ENCODE measurements at places on chromosomes 3 and 15.

DNA sequence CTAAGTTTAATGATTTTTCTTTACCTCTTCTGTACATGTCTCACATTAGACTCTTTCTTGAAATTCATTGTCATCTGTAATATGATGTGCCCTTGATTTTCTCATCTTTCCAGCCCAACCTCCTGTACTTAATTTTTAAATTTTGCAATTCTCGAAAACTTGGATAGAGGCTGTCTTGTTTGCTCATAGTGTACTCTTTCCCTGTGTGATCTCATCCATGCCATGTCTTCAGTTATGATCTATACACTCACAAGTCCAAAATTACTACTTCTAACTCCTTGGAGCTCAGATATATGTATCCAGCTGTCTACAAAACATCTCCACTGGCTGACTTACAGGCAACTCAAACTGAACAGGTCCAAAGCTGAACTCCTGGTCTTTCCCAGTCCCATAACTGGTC, 42.2 kb downstream of the CD200 start:
- no peak for DNase-seq

DNA sequence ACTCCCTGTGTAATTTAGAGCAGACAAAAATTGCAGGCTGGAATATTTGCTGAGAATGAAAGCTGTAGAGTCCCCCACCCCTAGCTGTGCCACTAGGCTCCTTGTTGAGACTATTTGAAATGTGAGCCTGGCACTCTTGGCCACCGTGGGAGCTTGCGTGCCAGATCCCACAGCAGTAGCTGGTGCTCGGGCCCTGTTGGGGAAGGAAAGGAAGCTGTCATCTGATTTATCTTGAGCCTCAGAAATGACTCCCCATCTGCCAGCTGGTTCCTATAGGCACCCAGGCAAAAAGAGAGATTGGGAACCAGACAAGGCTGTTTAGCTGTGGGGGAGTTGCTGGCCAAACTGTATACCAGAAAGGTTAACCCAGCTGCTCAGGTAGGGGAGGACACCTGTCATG, 23.4 kb upstream of the CLEC3B start:
- DNase-seq: no peak

DNA sequence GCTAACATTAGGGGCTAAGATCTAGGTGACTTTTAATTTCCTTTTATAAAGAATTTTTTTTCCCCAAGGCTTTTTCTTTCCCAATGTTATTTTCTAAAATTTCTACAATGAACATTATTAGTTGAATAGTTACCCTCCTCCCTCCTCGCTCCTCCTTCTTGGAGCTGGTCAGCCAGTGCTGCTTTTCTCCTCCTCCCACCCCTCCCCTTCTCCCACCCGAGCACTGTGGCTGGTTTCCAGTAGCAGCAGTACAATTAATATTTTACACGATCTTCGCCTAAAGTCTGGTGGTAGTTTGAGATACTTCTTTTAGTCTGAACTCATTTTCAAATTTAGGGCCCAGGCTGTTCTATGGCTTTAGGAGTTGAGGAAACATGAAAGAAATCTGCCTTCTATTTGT, 41.6 kb downstream of the EEFSEC start:
- DNase-seq: no peak

DNA sequence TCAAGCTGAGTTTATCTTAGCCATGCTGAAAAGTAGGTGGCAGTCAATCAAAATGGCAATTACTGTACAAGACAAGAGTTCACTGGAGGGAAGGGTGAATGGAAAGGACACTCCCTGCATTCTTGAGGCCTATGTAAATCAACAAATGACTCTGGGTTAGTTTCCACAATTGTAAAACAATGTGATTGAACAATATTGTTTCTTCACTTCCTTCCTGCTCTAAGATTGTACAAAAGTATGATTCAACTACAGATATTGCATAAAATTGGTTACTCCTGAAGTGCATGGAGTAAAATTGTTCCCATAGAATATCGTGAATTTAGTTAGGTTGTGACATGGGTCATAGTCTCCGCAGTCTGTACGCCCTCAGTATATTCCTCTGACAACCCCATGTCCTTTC, 277.6 kb downstream of the LPP start:
- no peak for DNase-seq

- DNase-seq: no peak
Observed at GRCh38 chr3:115517457-115518050, 105.8 kb upstream of the GAP43 start.

- DNase-seq: no peak
Observed at GRCh38 chr3:117853923-117854668, 1144.5 kb downstream of the TUSC7 start.

DNA sequence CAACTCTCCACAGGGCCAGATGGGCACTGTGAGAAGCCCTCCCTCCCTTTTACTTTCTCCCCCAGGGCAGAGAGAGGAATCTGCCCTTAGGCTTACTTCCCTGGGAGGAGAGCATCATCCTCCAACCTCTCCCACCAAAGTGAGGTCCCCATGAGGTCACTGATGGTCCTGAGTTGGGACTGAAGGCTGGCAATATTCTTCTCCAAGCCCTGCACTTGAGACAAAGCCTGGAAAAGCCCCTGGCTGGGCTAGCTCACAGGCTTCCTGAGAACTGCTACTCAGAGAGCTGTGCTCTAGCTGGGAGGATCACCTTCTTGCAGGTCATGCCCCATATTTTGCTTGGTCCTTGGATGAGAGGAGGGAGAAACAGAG, 110.0 kb upstream of the MEF2A start:
- DNase-seq: no peak

GRCh38 chr3:67691926-67692325, 37.5 kb upstream of the SUCLG2 start:
- no peak for DNase-seq

DNA sequence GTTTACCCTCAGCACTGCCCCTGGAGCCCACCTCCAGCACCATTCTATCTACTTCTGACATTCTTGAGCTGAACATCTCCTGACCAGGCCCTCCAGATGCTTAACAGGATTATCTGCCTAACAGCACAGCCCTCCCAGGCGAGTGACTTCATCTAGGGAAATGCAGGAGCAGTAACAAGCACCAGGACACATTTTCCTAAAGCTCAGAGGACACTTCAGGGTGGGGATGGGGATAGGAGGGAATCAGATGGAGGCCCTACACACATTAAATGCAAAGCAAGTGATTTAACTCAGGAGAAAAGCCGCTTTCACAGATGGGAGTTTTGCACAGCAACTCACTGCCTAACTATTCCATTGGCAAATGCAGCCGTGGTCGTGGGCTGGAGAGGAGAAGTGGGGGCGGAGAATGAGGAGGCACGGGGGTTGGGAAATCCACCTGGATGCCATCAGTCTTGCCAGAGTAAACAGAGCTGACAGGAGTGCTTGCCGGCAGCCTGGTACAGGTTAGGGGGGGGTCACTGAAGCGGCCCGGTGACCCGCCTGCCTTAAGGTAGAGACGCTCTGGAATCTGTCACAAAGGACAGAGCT, 21.3 kb upstream of the BNC1 start:
- DNase-seq: no peak

- no peak for DNase-seq
Observed at GRCh38 chr3:21435871-21436270, 315.1 kb downstream of the ZNF385D start.

- no peak for DNase-seq
Observed at GRCh38 chr15:74156678-74157411, 16.7 kb upstream of the ISLR start.

DNA sequence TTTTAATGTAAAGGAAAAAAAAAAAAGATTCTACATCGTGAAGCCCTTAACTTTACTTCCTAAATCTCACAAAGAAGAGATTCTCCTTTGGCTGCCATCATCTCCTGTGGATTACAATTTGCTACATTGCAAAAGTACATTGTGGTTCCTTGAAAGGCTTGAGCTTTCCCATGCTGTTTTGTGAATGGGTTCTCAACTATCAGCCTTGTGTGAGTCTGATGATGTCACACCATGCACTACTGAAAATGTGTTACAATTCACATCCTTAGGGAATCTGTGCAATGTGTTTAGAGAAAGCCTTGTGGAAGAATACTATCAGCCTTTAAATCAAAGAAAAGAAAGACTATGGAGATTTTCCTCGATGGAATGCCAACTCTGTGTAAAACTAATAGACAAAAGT, 510.0 kb upstream of the ALCAM start:
- DNase-seq: no peak

GRCh38 chr3:197912741-197913476, 37.1 kb upstream of the RPL35A start:
- DNase-seq: no peak

DNA sequence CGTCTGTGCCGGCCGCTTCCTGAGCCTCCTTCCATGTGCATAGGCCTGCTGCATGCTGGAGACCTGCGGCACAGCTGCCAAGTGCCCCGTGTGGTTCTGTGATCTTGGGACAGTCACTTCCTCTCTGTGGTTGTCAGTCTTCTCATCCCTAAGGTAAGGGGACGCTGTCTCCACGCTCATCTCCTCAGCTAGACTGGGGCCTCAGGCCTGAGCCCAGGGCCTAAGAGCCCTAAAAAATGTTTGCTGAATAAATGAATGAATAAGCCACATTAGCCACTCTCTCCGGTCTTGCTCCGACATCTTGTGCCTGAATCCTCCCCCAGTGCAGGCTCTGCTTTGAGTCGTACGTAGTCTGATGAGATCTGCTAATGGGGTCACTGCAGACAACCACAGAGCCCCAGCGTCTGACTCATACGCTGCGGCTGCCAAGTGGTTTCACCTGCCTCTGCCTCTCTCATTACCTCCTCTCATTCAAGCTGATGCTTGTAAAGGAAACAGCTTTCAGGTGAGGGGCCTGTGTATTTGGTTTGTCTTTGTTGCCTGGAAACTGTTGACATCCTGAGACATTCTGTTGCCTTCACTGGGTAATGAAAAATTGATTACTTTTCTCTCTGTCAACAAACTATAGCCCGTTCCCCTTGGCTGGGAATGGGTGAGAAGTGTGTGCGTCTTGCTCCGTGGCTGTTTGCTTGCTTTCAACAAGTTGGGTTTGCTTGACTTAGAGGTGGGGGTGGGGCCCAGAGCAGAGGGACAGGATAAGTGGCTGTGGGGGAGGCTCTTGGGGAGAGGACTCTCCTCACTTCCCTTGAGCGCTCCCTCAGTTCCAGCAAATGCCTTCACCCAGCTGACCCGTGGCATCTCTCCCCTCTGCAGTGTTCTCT, 15.9 kb downstream of the RPLP1 start:
- peak; percentile 78 for DNase-seq

DNA sequence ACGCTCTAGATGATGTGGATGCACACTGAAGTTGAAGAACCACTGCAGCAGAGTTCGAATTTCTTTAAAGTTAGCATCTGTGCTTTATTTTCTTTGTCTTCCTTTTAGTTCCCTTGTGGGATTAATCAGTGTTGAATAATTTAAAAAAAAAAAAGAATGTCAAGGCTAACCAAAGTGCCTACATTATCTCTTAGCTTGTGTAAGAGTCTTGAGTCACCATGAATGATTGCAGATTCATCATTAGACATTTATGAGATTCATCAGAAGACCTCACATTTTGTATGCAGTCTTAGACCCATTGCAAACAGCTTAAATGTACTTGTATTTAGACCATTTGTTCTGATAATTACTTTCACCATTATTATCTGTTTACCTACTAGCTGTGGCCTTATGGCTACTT, 182.2 kb downstream of the FNDC3B start:
- DNase-seq: no peak

- no peak for DNase-seq
Observed at GRCh38 chr15:88512601-88513000, 33.9 kb downstream of the DET1 start.

DNA sequence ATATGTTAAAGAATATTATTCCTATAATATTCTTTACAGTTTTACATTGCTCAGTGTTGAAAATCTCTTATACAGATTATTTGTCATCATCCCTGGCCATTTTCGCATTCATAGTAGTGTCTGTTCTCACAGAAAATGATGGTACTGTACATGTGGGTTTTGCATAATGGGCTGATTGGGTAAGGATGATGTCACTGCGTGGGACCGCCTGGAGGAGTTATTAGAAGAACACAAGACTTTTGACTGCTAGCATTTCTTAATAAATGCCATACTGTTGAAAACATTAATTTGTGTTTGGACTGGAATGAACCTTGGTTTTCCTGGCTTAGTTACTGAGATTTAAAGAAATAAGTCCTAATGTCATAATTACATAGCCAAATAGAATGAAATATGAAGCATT, 20.3 kb downstream of the LRCH3 start:
- no peak for DNase-seq

- no peak for DNase-seq
Observed at GRCh38 chr3:26484140-26484539, 138.4 kb upstream of the LRRC3B start.

- no peak for DNase-seq
Observed at GRCh38 chr3:149181182-149181581, 40.4 kb downstream of the CP start.

DNA sequence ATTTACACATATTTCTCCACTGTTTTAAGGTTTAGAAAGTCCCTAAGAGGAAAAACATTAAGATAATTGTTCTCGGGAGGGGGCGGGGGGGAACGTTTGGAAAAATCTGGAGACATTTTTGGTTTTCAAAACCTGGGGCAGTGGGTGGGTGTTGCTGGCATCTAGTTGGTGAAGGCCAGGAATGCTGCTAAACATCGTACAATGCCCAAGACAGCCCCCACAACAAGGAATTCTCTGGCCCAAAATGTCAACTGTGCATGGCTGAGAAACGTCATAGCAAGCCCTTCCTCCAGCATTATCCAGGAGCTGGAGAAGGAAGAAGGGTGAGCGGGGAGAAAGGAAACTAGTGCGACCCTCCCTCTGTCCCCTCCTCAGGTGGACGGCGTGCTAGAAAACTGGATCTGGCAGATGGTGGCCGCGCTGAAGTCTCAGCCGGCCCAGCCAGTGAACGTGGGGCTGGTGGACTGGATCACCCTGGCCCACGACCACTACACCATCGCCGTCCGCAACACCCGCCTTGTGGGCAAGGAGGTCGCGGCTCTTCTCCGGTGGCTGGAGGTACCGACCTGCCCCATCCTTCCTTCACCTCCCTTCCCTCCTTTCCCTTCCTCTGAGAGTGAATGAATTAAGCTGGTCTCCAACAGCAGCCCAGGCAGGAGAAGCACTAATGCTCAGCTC, 109.8 kb downstream of the LIPC start:
- DNase-seq: no peak

- no peak for DNase-seq
Observed at GRCh38 chr15:84624359-84624758, 23.6 kb downstream of the ZSCAN2 start.

GRCh38 chr15:78204351-78205309, 29.7 kb downstream of the ACSBG1 start:
- DNase-seq: no peak

- DNase-seq: no peak
Observed at GRCh38 chr3:152352554-152352953, 83.8 kb downstream of the MBNL1 start.

- peak; percentile 84 for DNase-seq
Observed at GRCh38 chr15:65304381-65305149, at the start of gene RNU5B-1. Gene RNU5B-1 (plus strand): TSS chr15:65304677.

- no peak for DNase-seq
Observed at GRCh38 chr3:155354658-155355057, 61.2 kb upstream of the STRIT1 start.

- peak; percentile 12 for DNase-seq
Observed at GRCh38 chr3:124592658-124593441, 137.4 kb upstream of the UMPS start.

DNA sequence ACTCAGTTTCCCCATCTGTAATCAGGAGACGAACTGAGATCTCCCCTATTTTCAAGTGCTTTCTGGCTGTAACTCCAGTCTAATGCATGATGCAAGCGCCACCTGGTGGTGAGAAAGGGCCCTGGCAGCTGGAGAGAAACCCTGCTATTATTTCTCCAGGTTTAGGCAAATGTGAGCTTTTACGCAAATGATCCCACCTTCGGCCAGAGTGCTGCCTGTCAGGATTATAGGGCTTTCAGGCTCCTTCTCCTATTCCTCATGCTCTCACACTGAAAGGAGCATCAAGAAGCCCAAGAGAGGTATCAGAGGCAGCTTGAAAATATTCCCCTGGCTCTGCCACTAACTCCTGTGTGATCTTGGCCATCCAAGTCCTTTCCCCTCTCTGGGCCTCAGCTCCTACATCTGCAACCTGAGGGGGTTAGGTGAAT, 93.9 kb upstream of the RASGRF1 start:
- peak; percentile 76 for DNase-seq

Data from stimulated activated naive CD8-positive, alpha-beta T cell treated with anti-CD3 and anti-CD28 coated beads, Interleukin-15, Interleukin-2, amounts not matched to agents 100 U/mL and 50 U/mL, for 24 hours (primary cell).